Adipose tissue (tissue), 3 donors: ENCODE measurements at places on chromosomes 7 and 10. TPM values are rescaled to one million over a fixed set of nuclear protein-coding genes. Genes with fewer than 3 reads are reported as not detected.

GATA3 gene
- 1.6 TPM for polyA plus RNA-seq

PLCE1 gene
- 2.4 TPM for polyA plus RNA-seq

AVPI1 gene
- polyA plus RNA-seq, result 27.8 TPM

VPS37D gene
- polyA plus RNA-seq, result 3.9 TPM

CPXM2 gene
- 11.6 TPM for polyA plus RNA-seq

CUZD1 gene
- 2.2 TPM for polyA plus RNA-seq

GPR22 gene
- 0.01 TPM for polyA plus RNA-seq

SAMD9 gene
- polyA plus RNA-seq, result 2.8 TPM

TRIM74 gene
- polyA plus RNA-seq, result 0.30 TPM

CYP26A1 gene
- polyA plus RNA-seq, result not detected

POLR2J3 gene
- polyA plus RNA-seq, result 84.8 TPM

CELF2 gene
- 3.5 TPM for polyA plus RNA-seq

ADIRF gene
- 135 TPM for polyA plus RNA-seq

MARVELD1 gene
- polyA plus RNA-seq, result 8.7 TPM

FAM20C gene
- polyA plus RNA-seq, result 16.0 TPM

TRPV5 gene
- 0.05 TPM for polyA plus RNA-seq

CTNNA3 gene
- polyA plus RNA-seq, result not detected

CNPY1 gene
- not detected for polyA plus RNA-seq

KCND2 gene
- polyA plus RNA-seq, result 0.05 TPM

GJD4 gene
- not detected for polyA plus RNA-seq

GLI3 gene
- 6.5 TPM for polyA plus RNA-seq

PTPRE gene
- polyA plus RNA-seq, result 1.4 TPM

KCP gene
- 0.26 TPM for polyA plus RNA-seq

TMEM213 gene
- polyA plus RNA-seq, result not detected

THSD7A gene
- polyA plus RNA-seq, result 0.79 TPM

RPEL1 gene
- polyA plus RNA-seq, result not detected

OR2A5 gene
- not detected for polyA plus RNA-seq

CALHM2 gene
- polyA plus RNA-seq, result 38.1 TPM

NRP1 gene
- 16.0 TPM for polyA plus RNA-seq

NMT2 gene
- polyA plus RNA-seq, result 18.3 TPM

PIK3AP1 gene
- 9.7 TPM for polyA plus RNA-seq

UFSP1 gene
- 3.5 TPM for polyA plus RNA-seq

TRIM73 gene
- polyA plus RNA-seq, result 2.0 TPM
